SHP77 treated with DMSO at 0.1 percent for 48 hours (cell line): ENCODE measurements at places on chromosomes 12 and 14.

DNA sequence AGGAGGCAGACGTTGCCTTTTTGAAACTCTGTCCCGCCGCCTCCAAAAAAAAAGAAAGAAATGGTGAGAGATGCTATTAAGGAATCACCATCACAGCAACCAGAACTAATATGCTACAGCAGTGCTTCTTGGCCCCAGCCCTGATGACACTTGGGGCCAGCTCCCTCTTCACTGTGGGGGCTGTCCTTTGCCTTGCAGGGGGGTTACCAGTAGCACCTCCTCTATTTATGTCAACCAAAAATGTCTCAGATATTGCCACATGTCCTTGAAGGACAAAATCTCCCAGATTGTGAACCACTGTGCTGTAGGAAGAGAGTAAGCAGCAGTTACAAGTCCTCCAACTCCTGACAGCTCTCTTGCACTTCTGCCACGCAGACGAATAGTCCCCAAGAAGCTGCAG is 76.4 kb downstream of the LRRC74A start:
- no peak for DNase-seq

- no peak for DNase-seq
Observed at GRCh38 chr12:77800501-77800900, 30.2 kb upstream of the NAV3 start.

DNA sequence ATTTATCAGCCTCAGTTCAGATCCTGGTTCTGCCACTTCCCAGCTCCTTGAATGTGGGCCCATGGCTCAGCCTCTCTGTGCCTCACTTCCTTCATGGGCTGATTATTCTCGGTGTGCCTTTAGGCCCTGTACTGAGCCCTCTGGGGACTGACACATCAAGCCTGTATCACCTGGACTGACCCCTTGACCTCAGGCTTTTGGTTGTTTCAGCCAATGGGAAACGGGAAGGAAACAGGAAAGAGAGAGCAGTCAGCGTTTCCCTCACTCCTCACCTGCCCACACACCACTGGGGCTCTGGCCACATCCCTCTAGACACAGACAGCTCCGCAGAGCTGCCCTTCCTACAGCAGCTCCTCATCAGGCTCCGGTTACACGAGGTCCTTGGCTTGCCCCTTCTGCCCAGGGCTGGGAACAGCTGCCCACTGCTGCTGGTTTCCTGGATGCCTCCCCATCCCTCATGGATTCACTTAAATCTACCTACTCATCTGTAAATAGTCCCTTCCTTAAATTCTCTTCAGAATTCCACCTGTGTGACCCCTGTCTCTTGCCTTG is 37.0 kb upstream of the ITPR2 start:
- peak; percentile 40 for DNase-seq

GRCh38 chr14:81464253-81465002 is 64.3 kb upstream of the STON2 start:
- peak; percentile 18 for DNase-seq

- no peak for DNase-seq
Observed at GRCh38 chr14:91059576-91060350, 678 bp downstream of the RPS6KA5 start.

- no peak for DNase-seq
Observed at GRCh38 chr12:88435334-88436076, 144.8 kb downstream of the KITLG start.

DNA sequence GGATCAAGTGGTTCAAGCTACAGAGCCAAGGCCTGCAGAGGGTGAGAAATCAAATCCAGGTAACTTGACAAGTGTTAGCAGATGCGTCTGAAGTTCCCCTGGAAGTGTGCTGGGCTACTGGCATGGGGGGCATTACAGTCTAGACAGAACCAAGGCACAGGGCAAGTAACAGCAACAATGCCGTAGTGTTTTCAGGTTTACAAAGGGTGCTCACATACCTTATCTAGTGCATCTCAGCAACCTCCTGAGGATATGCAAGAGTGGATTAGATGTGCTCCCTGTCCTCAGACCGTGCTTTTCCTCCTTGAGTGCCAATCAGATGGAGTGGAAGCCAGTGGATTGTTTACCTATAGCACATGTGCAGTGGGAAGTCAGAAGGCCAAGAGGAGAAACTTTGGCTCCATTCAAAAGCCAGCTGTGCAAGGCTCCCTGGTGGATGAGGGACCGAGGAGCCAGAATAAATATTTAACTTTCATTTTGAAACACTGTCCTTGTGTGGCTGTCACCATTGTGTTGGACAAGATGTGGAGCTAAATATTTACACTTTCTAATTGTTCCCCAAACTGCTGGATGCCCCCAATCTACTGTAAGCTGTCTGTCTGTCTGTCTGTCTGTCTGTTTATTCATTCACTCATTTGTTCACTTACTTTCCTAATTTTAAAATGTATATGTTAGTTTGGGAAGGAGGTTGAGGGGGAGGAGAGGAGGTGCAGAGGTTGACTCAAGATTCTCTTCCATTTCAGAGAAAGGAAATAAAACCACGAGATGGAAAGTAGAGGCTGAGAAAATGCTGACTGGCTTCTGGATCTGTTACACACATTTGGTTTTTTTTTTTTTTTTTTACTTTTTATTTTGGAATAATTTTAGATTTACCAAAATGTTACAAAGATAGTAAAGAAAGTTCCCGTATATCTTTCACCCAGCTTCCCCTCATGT is 184.0 kb upstream of the PARP11 start:
- no peak for DNase-seq

DNA sequence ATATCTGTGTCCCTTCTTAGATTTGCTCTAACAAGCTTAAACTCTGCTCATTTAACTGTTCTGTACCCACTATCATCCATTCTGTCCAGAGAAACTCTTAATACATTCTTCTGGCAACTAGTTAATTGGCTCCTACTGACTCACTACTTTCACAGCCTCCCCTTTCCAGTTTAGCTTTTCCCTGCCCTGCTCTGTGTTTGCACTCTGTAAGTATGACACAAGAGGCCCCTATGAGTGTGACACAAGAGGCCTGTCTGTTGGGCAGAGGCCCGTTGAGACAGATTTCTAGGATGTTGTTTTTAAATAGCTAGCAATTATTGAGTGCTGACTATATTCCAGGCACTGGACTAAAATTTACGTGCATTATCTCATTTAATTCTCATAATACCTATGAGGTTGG is 246.0 kb upstream of the DAAM1 start:
- no peak for DNase-seq

DNA sequence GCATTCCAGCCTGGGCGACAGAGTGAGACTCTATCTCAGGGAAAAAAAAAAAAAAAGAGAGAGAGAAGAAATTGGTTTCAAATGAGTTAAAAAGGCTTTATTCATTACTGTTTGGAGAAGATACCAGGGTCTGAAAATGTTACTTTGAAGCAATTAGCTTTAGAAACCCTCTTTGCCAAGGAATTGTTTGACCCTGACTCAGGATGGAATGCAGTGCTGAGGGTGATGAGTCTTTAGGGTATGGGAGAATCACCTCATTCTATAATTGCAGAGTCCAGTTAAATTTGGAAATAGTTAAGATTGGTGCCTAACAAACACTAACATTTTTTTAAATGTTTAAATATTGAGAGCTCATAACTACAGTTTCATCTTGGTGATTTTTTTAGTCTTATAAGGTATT is 13.3 kb downstream of the RAP1B start:
- no peak for DNase-seq

- peak; percentile 23 for DNase-seq
Observed at GRCh38 chr12:103852498-103852997, 11.5 kb upstream of the NT5DC3 start.

DNA sequence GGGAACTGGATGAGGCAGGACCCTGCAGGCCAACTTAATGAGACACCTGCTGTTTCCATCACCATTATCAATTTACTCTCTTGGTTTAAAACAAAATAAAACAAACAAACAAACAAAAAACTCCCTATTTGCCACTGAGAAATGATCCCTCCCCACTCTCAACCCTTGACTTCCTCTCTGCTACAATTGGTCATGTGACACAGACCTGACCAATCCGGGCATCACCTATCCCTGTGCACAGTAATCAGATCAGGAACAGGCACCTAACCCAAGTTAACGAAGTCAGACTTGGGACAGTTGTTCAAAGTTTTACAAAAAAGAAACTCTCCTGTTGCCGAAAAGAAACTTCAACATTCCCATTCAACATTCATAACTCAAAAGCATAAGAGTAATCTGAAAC is 58.4 kb downstream of the NELL2 start:
- peak; percentile 7 for DNase-seq

DNA sequence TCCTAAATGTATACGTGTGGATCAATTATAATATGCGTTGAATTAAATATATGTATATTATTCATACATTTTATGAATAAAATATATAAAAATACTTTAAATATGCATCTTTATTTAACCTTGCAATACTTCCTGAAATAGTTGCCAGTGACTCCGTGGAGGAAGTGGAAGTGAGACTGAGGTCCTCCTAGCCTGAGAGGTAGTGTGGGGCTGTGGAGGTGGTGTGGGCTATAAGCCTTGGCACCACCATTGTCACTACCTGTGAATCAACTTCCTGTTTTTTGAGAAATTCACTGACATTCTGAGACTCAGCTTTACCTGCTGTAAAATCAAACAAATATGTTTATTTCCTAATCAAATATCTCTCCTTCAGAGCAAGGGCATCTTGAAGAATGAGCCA is 514.2 kb downstream of the VRK1 start:
- no peak for DNase-seq

DNA sequence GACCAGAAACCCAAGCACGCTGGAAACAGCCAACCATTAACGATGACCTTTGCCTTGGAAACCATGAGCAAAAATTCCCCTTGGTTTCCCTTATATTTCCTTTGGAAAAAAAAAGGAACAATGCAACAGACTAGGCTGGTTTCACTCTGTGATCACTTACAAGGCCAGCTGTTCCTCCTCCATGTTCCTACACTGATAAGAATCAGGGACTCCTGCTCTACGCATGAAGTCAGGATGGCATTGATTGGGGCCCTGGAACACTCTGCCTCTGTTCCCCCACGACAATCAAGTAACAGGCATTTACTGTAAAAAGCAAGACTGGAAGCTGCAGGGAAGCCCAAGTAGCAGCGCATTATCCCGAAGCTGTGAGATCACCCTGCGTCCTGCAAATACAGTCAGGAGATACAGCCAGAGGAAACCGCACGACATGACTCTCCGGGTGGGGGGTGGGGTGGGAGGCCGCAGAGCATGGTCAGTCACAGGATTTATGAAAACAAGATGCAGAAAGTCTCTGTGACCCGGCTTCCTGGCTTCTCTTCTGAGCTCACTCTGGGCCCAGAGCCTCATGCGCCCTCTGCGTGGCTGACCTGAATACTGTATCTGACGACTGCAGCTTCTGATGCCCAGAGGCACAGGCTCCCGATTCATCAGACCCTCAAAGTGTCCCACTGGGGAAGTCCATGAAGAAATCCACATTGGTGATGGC is 31.1 kb downstream of the SSH1 start:
- no peak for DNase-seq

DNA sequence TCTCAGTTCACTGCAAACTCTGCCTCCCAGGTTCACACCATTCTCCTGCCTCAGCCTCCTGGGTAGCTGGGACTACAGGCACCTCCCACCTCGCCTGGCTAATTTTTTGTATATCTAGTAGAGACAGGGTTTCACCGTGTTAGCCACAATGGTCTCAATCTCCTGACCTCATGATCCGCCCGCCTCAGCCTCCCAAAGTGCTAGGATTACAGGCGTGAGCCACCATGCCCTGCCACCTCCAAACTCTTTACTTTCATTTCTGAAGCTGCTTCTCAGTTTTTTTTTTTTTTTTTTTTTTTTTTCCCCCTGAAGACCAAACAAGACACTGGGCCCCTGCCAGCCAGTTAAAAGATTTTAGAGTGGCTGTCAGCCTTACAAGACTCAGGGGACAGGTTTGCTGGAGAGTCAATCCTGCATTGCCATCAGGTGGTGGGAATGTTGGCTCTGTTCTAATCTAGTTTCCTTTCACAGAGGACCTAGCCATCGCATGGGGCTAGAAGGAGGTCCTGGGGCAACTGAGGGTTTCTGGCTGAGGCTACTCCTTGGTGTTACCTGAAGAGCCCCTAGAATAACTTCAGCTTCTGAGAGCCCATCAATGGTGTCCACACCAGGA is 37.4 kb upstream of the HIGD1C start:
- DNase-seq, result no peak

GRCh38 chr14:59228421-59228820 is 40.0 kb downstream of the DAAM1 start:
- DNase-seq, result no peak

DNA sequence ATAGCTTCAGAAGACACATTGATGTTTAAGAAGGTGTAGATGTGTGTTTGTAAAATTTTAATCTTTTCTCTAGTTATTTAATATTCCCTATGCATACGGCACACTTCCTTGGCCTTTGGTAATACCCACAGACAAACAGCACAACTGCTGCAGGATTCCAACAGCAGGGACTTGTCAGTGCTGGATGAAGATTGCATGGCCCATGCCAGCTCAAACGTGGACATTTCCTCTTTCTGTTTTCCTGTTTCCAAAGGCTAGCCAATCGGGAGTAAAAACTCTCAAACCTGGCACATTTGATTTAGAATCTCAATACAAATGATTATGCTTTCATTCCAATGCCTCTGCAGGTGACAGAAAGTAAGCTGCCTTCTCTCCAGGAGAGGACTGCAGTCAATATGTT is 22.5 kb upstream of the PDE3A start:
- no peak for DNase-seq

DNA sequence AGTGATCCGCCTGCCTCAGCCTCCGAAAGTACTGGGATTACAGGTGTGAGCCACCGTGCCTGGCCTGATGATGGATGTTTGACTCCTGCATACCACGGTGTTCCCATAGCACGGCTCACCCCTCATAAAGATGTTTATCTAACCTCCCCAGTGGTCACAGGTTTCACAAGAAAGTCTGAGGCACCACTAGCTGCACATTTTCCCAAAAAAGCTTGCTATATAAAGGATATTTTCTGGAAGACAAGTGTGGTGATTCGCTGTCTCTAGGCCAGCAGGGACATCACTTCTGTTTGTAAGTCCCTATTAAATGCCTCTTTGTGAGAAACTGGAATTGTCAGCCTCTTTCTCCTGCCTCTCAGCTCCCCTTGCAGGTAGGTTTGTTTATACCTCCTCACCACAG is 18.3 kb downstream of the PLEK2 start:
- DNase-seq, result no peak

GRCh38 chr12:42912367-42912766 is 322.8 kb upstream of the PRICKLE1 start:
- DNase-seq, result no peak

DNA sequence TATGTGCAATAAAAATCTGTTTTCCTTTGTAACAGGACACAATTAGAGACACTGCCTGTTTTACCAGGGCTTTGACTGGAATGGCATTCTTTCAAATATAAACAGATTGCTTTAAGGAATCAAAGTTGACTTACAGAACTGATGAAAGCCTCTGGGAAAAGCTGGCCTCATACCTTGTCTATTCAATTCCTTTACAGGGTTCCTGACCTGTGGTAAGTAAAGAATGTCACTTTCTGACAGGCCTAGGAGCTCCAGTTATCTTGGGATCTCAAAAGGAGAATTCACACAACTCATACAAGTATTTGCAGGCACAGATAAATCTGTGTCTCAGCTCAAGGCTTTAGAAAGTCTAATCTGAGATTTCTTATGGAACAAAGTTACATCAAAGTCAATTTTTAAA is 88.4 kb downstream of the BCAT1 start:
- no peak for DNase-seq

- DNase-seq, result no peak
Observed at GRCh38 chr12:2009623-2010022, 5.4 kb upstream of the DCP1B start.

- no peak for DNase-seq
Observed at GRCh38 chr14:34804933-34805332, 70.2 kb downstream of the BAZ1A start.

GRCh38 chr12:26803552-26803951 is 29.4 kb downstream of the ITPR2 start:
- no peak for DNase-seq
